ENCODE measurements at places on chromosomes 3 and 15. TPM values are rescaled to one million over a fixed set of nuclear protein-coding genes. Genes with fewer than 3 reads are reported as not detected.

The ZNF774 gene
- total RNA-seq: 1.3 TPM

The CPEB1 gene
- 5.9 TPM for total RNA-seq

The CFAP100 gene
- not detected for total RNA-seq

The CPN2 gene
- total RNA-seq: not detected

The C3orf22 gene
- not detected for total RNA-seq

The BOC gene
- total RNA-seq: 4.9 TPM

The IL16 gene
- total RNA-seq: not detected

The TM4SF18 gene
- total RNA-seq: not detected

The NR1I2 gene
- total RNA-seq: under 0.01 TPM

The LCTL gene
- not detected for total RNA-seq

The AHSG gene
- total RNA-seq: not detected

The PPARG gene
- total RNA-seq: 0.88 TPM

The CCDC191 gene
- total RNA-seq: 1.1 TPM

The CATSPER2 gene
- total RNA-seq: 0.72 TPM

The EXD1 gene
- total RNA-seq: not detected

The RAD18 gene
- 21.0 TPM for total RNA-seq

The FBXO40 gene
- total RNA-seq: not detected

The SLC2A2 gene
- not detected for total RNA-seq

The WDR49 gene
- total RNA-seq: not detected

The CCDC51 gene
- 15.3 TPM for total RNA-seq

The ABI3BP gene
- 1.4 TPM for total RNA-seq
